ENCODE measurements at places on chromosomes 12 and 14.
A peak's percentile ranks its signal among the peaks of the same experiment; 100 is the strongest.

GRCh38 chr12:69739287-69740191 is 879 bp downstream of the RAB3IP start:
- DNase-seq, result peak; percentile 39

DNA sequence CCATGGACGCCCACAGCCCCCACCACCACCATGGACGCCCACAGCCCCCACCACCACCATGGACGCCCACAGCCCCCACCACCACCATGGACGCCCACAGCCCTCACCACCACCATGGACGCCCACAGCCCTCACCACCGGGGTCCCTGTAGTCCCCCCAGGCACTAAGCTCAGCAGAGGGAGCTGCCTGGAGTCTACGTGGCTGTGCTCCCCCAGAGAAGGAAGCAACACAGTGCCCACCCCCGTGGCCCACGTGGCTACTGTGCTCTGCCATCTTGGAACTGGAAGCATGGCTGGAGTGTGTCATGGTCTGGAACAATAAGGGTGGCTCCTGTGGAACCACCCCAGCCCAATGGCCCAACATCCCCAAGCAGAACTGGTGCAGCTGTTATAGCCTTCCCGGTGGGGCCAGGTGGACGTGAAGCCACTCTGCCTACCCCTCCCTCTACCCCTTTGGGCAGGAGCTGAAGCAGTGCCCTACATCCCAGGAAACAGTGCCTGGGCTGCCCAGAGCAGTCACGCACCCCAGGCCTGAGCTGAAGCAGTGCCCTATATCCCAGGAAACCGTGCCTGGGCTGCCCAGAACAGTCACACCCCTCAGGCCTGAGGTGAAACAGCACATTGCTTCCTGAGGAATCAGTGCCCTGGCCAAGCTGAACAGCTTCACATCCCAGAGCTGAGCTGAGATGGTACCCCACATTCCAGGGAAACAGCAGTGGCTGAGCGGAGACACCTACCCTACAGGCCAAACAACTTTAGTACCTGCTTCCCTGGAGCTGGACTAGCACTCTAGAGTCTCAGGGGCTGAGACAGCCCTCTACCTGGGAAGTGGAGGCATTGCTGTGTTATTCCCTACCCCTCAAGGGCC is 9.0 kb upstream of the SFSWAP start:
- no peak for DNase-seq

DNA sequence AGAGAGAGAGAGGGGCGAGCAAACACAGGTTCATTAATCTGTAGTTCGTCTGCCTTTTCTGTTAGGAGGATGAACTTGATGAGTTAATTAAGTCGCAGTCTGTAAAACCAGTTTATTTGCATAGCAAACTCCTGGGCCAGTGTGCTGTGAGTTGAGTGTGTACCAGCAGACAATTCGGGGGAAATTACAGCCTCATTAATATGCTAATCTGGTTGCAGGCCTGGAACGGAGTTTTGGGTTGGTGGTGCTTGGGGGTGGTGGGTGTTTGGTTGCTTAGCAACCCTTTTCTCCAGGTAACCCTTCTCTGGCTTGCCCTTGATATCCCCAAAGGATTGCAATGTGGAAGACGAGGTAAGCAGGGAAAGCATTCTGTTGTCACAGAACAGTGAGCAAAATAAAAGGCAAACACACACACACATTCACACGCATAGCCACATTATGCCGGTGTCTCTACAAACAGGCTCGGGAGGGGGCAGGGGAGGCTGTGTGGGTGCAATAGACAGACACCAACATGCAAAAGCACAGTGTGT is 29.2 kb upstream of the LHX5 start:
- DNase-seq, result no peak

GRCh38 chr12:114015851-114016250 is 49.7 kb upstream of the RBM19 start:
- no peak for DNase-seq

GRCh38 chr14:37890095-37890494 is 294.7 kb downstream of the TTC6 start:
- DNase-seq, result no peak

- no peak for DNase-seq
Observed at GRCh38 chr14:71610797-71611196, 321.4 kb upstream of the RGS6 start.

DNA sequence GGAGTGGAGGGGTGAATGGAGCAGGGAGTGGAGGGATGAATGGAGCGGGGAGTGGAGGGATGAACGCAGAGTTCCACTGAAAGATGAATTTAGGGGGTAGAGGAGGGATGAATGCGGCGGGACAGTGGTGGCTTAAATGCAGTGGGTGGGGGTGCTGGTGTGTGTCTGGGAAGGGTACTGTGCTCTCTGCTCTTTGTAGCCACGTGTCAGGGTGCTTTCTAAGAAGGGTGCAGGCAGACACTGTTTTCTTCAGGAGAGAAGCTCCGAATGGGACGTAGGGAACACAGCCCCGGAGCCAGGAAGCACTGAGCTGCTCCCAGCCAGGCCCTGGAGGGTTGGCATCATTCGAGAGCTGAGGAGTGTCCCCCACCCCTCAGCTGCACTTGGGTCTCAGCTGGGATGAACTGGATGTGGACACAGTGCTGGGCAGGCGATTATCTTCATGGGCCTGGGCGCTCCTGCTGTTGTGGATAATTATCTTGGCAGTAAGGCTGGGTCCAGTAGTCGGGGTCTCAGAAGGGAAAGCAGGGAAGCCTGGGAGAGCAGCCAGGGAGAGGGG is 9.5 kb upstream of the CEP170B start:
- DNase-seq, result no peak

- DNase-seq, result no peak
Observed at GRCh38 chr14:93009471-93010129, 86.7 kb downstream of the CHGA start.
